SJCRH30 (cell line): ENCODE measurements at places on chromosomes 13 and 19.
A peak's percentile ranks its signal among the peaks of the same experiment; 100 is the strongest.

GRCh38 chr13:47175172-47175866 is 278.5 kb upstream of the HTR2A start:
- DNase-seq, result peak; percentile 7

- no peak for DNase-seq
Measured at GRCh38 chr19:4023600-4024398, 16.3 kb downstream of the PIAS4 start.

DNA sequence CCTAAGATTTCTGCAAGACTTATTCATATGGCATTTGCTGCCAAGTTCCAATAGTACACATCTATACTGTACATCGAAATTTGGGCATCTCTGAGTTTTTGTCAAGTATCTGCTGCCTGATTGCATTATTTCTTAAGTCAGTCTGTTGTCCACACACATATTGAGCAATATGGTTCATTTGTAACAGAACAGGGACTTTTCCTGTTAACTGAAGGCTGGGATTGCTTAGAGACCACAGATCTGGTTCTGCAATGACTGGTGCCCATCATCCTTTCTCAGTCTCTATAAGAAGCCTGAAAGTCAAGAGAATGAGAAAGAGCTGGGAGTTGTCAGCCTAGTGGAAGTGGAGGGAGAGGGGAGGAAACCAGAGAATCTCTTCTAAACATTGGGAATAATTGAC is 22.5 kb upstream of the MYCBP2 start:
- DNase-seq, result no peak

DNA sequence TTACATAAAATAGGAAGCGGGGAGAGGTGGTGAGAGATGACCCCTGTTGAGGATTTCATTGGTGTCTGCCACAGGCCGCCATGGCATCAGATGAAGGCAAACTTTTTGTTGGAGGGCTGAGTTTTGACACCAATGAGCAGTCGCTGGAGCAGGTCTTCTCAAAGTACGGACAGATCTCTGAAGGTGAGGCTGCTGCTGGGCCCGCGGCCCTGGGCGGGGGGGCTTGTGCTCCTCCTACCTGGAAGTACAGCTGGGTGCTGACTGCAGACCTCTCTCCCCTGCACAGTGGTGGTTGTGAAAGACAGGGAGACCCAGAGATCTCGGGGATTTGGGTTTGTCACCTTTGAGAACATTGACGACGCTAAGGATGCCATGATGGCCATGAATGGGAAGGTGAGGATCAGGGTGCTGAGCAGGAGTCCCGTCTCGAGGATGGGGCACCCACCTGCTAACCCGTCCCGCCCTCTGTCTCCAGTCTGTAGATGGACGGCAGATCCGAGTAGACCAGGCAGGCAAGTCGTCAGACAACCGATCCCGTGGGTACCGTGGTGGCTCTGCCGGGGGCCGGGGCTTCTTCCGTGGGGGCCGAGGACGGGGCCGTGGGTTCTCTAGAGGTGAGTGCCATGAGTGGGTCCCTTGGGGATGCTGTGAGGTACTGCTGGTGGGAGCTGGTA is 1.9 kb downstream of the CIRBP start:
- no peak for DNase-seq

- no peak for DNase-seq
Measured at GRCh38 chr13:26619358-26619757, 61.9 kb downstream of the WASF3 start.

GRCh38 chr13:37263871-37264270 is 158.4 kb upstream of the CSNK1A1L start:
- DNase-seq, result no peak

GRCh38 chr19:50962245-50962644 is 7.1 kb downstream of the KLK6 start:
- DNase-seq, result no peak

DNA sequence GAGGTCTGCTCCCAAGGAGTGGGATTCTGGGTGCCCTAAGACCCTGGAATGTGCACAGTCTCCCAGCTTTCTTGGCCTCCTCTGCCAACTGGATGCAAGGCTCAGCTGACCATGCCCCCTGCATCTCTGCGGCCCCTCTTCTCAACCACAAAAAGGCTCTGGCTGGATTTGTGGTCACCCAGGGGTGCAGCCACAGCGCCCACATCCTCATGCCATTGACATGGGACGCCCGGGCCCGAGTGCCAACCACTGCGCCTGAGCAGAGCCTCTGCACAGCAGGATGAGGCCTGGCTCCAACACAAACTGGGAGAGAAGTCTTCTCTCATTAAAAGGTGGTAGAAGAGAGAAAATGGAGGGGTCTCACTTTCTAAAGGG is 103.5 kb downstream of the FOXO1 start:
- DNase-seq, result peak; percentile 85

DNA sequence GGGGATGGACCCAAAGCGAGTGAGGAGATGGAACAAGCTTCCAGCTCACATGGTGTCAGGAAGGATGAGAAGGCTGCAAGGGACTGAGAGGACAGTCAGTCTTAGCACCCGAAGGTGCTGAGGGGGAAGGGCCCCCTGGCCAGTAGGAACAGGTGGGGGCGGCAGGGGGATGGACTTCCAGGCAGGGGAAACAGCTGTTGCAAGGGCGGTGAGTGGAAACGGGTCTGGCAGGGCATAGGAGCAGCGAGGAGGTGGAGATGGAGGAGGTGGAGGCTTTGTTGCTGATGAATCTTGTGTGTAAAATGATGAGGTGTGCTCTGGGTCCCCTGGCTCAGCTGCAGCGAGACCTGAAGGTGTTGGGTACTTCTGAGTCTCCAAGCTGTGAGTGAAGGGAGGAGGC is 1.2 kb downstream of the MAP1S start:
- peak; percentile 74 for DNase-seq

DNA sequence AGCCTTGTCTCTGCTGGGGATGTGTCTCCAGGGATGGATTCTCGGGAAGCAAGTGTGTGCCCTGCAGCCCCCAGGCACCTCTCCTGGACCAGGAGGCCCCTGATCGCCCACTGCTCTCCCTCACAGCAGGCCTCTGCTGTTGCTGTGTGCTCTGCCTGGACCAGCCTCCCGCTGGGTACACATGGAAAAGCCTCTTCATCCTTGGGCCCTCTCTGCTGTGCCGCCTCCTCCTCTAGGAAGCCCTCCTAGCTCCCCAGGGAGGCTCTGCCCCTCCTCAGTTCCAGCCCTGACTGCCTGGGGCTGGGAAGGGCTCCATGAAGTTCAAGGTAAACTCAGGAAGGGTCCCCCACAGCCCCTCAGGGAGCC is 12.0 kb downstream of the NDUFA11 start:
- peak; percentile 23 for DNase-seq

- no peak for DNase-seq
Measured at GRCh38 chr13:80309926-80310325, 31.0 kb downstream of the SPRY2 start.

- DNase-seq, result no peak
Measured at GRCh38 chr13:50991579-50992521, 82.3 kb downstream of the RNASEH2B start.

GRCh38 chr19:19531951-19532805 is 3.5 kb downstream of the YJEFN3 start:
- peak; percentile 46 for DNase-seq

GRCh38 chr13:25468325-25469168 is 96.8 kb downstream of the ATP8A2 start:
- no peak for DNase-seq

DNA sequence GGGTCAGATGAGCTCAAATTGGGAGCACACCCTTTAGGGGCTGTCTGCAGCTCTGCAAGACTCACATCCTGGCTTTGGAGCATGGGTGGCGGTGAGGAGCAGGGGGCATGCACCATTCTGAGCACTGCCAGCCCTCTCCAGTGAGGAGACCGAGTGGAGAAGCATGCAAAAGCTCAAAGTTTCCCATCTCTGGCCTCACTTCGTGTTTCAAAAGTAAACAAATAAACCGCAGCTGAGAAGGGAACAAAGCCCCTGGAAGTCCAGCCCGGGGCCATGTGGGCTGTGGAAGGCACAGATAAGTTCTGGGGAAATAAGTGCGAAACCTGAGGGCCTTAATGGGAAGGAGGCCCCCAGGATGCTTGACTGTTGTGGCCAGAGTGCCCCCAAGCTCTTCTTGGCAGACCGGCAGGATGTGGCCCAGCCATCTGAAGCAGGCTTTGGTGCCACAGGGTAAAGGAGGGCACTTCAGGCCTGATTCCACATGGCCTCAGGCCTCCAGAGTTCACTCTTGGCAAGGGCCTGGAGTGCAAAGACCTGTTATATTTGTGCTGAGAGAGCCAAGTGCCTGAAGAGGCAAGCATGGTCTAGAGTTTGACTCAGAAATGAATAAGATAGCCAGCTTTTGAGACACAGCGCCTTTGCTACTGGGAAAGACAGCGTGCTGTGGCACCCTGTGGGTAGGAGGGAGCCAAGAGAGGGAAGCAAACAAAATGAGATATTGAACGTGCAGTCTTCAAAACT is 1.2 kb downstream of the MEDAG start:
- peak; percentile 80 for DNase-seq

- peak; percentile 36 for DNase-seq
Measured at GRCh38 chr13:94617389-94618000, 15.8 kb downstream of the GPR180 start.

DNA sequence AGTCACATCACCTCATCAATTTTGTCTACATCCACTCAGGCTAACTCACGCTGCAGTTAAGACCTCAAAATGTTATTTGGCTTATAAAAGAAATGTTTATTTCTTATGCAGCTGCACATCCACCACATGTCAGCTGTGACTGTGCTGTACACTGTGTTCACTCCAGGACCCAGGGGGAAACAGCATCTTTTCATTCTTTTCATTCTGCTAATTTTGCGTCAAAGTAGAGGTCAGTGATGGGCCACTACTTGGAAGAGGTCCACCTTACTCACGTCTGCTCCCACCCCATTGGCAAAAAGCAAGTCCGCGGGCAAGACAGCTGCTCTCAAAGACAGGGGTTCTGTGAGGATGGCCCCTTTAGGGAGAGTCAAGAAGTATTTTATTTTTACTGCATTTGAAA is 4.5 kb upstream of the DCT start:
- DNase-seq, result no peak

DNA sequence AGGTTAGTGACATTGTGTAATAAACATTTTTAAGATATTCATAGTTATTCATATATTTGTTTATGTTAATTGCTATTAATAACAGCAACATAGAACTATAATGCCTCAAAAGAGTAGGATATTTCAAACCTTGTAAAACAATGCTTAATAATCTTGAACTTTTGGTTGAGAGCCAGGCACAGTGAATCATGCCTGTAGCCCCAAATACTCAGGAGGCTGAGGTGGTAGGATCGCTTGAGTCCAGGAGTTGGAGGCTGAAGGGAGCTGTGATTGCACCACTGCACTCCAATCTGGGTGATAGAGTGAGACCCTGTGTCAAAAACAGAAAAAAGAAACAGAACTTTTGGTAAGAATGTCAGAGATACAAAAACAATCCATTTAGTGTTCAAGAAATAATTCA is 213.9 kb upstream of the SLITRK1 start:
- no peak for DNase-seq

- no peak for DNase-seq
Measured at GRCh38 chr13:75368167-75368566, 113.8 kb downstream of the TBC1D4 start.

DNA sequence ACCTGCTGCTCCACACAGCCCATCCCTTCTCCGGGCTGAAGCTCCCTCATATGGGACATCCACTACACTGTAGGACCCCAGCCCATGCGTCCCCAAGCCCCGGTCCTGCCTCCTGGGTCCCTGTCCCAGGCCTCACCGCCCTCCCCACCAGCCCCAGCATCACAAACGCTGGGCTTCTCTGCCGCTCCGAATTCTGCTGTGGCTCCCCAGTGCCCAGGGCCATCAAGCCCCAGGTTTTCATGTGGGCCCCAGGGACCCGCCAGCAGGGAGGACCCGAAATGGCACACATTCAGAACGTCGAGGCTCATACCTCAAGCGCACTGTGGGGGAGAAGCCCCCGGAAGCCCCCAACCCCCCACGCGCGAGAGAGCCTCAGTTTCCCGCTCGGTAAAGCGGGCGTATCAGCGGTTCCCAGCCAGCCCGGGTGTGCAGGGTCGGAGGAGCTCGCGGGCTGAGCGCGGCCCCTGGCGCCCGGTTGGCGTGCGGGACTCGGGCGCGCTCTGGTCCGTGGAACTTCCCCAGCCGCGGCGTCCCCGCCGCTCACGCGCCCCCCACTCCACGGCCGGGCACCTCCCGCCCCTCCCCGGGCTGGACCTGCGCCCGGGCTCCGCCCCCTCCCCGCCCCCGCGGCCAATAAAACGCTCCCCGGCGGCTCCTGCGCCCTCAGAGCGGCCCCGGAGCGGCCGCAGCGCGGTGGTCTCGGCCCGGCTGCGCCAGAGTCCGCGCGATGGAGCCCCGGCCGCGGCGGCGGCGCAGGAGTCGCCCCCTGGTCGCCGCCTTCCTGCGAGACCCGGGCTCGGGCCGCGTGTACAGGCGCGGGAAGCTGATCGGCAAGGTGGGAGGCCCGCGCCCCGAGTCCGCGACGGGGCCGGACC is at the start of gene PLK5:
Gene PLK5 (plus strand): TSS at position 666 of the 875 bp plus-strand sequence. CDS start 2,920 bp downstream, outside the sequence.
- no peak for DNase-seq

GRCh38 chr19:8935460-8935859 is 74.7 kb downstream of the MUC16 start:
- DNase-seq, result peak; percentile 3

DNA sequence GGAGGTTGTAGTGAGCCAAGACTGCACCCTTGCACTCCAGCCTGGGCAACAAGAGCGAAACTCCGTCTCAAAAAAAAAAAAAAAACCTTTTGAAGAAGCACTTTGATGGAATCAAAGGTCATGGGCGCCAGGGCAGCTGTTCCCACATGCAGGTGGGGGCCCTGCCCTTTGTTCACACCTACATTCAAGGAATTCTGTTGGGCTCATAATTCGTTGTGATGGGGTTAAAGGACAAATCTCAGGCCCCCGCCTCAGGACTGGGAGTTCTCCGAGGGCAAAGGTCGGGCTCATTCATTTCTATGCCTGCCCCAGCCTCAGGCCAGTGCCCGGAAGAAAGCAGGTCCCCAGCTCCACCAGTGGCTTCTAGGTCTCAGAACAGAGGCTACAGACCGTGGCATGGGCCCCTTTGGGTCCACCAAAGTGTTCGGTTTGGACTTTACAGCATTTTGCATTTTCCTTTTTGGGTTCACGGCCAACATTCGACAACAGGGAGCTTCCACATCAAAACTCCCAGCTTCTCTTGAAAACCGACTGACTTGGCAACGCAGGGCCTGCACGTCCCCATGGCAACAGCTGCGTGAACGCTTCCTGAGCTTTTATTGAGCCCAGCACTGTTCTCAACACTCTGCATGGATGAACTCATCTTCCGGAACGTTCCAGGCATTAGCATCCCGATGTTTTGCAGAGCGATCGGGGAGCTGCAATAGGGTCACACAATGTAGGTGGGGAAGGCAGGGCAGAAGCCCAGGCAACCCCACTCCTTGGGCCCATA is 10.1 kb upstream of the GTF2F1 start:
- no peak for DNase-seq

GRCh38 chr19:49017666-49018351 is 918 bp upstream of the LHB start:
- peak; percentile 54 for DNase-seq
